ENCODE measurements at places on chromosomes 7 and 10. TPM values are rescaled to one million over a fixed set of nuclear protein-coding genes. Genes with fewer than 3 reads are reported as not detected.

SPDYE6 gene
- total RNA-seq, result not detected

HMX3 gene
- not detected for total RNA-seq

HMX2 gene
- total RNA-seq, result not detected

MMRN2 gene
- 0.70 TPM for total RNA-seq

XRCC2 gene
- total RNA-seq, result 0.09 TPM

NUPR2 gene
- not detected for total RNA-seq

TEX36 gene
- not detected for total RNA-seq

BICC1 gene
- 99.4 TPM for total RNA-seq

Data from pericardium fibroblast (primary cell).